ENCODE measurements at places on chromosomes 6 and 20.
A peak's percentile ranks its signal among the peaks of the same experiment; 100 is the strongest.

- peak; percentile 48 for DNase-seq
These were observed 44.2 kb downstream of the COL11A2 start for GRCh38 chr6:33147807-33148666.

DNA sequence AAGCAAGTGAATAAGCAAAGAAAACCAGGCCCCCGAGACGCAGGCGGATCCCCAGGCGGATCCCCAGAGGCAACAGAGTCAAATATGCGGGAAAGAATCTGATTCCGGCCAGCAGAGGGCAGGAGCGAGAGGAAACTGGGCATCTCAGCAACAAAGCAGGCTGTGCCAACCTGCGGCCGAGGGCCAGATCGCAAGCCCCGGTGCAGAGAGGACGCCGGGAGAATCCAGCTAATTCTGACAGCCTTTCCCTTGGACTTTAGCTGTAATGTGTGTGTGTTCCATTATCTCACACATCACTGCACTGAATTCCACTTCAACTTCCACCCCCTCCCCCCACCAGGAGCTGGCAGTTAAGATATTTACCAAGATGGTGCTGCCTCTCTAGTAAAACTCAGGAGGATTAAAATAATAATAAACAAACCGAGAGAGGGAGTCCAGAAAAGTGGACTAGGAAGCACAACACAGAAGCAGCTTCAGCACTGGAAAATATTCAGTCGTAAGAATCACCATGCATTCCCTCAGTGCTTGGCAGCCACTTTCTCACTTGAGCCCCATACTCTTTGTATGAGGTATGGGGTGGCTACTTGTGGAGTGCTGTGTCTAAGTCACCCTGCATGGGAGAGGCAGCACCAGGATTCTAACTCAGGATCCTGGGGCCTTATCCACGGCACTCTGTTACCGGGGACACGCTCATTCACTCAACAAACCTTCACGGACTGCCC lies 66.2 kb upstream of the SNX9 start:
- peak; percentile 77 for DNase-seq

GRCh38 chr20:22523499-22524392 lies 60.6 kb downstream of the FOXA2 start:
- no peak for DNase-seq

DNA sequence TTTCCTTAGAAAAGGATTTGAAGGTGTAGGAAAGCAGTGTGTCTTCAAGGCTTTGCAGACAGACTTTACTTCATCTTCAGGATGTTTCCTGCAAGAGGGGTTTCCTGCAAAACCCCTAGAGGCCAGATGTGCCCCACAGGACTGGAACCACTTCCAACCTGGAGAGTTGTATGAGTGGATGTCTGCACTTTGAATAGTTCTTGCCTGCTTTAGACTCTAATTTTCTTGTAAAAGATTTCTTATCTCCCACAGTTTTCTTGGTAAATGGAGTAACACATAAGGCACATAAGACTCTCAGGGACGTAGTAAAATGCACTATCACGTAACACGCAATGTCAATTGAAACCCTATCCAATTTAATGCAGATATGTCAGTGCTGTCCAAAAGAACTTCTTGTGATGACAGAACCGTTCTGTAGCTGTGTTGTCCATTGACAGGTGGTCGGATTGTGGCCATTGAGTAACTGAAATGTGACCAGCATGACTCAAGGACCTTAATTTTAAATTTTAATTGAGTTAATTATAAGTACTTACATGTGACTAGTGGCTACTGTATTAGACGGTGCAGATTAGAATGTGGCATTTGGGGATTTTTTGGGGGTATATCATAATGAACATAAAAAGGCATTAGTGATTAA lies 118.7 kb downstream of the JARID2 start:
- DNase-seq: no peak

DNA sequence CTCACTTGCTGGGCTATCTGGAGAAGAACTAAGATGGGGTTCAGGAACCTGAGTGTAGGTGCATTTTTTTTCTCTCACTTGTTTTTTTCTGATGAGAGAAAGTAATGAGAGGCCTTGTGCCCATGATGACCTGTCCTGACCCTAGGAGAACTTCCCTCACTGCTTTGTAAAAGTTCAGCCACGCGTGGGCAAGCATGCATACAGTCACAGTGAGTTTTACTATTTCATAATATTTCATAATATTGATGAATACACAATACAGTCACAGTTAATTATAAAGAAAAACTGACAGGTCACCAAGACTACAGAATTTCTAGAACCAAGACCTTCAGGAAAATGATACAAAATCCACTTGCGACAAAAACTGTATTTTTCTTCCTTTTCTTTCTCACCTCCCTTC lies 111.8 kb downstream of the MAP7 start:
- DNase-seq: no peak

- no peak for DNase-seq
These were observed 97.4 kb downstream of the LRFN2 start for GRCh38 chr6:40489798-40490197.

All from fibroblast of skin of right biceps (primary cell).